ENCODE measurements at places on chromosomes 3 and 15. TPM values are rescaled to one million over a fixed set of nuclear protein-coding genes. Genes with fewer than 3 reads are reported as not detected.

CAND2 gene
- polyA plus RNA-seq: 0.53 TPM

SLCO3A1 gene
- polyA plus RNA-seq: 0.73 TPM

GRCh38 chr3:143010024-143010423 lies 8.7 kb downstream of the U2SURP start:
- no peak for DNase-seq
- no peak overlapping the region for H3K27ac ChIP-seq
- H3K27me3 ChIP-seq: no peaks in the 10 kb centered on the region
- H3K36me3 ChIP-seq: no peaks in the 10 kb centered on the region
- H3K4me3 ChIP-seq: no peak overlapping the region

DNA sequence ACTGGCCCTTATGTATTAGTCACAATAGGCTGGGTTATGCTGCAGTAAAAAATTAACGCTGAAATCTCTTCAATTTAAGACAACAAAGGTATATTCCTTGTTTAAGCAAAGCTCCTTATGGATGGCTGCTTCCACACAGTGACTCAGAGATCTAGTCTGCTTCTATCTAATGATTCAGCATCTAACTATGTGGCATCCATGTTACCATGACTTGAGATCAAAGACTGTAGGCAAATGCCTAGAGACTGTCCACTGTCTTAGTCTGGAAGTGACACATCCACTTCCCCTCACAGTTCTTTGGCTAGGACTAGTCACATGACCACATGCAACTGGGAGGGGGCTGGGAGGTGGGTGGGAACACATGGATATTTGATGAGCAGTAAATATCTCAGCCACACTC lies 61.3 kb upstream of the PSMD6 start:
- no peak for DNase-seq
- H3K36me3 ChIP-seq: no peaks in the 10 kb centered on the region
- no peak overlapping the region for H3K4me3 ChIP-seq
- peaks cover 6% of the 10 kb centered on the region for H3K27me3 ChIP-seq
- H3K27ac ChIP-seq: no peak overlapping the region

Data from naive B cell (primary cell).